Pericardium fibroblast (primary cell): ENCODE measurements at places on chromosomes 4 and X. TPM values are rescaled to one million over a fixed set of nuclear protein-coding genes. Genes with fewer than 3 reads are reported as not detected.

The DMRTC1 gene
- total RNA-seq: not detected in 2 replicates

The TEC gene
- total RNA-seq: 0.09 TPM in 1 of 2 replicates, not detected in the other

The GPC3 gene
- 32.3 and 39.1 TPM in 2 replicates for total RNA-seq

The SNCA gene
- 0.43 and 3.4 TPM in 2 replicates for total RNA-seq

The DGKK gene
- not detected in 2 replicates for total RNA-seq

The PRKG2 gene
- 4.3 and 5.8 TPM in 2 replicates for total RNA-seq

The TEX13D gene
- not detected in 2 replicates for total RNA-seq

The P2RY10 gene
- total RNA-seq: not detected in 2 replicates

The UGT2A2 gene
- not detected in 2 replicates for total RNA-seq

The CCKAR gene
- total RNA-seq: not detected in 2 replicates
